Omental fat pad (tissue), 4 donors: ENCODE measurements at places on chromosomes 3 and 15. TPM values are rescaled to one million over a fixed set of nuclear protein-coding genes. Genes with fewer than 3 reads are reported as not detected.

- DNase-seq = no peak
Measured at GRCh38 chr3:100798012-100798411, 88.7 kb downstream of the TFG start.

GRCh38 chr3:5014391-5014790, 35.2 kb downstream of the BHLHE40 start:
- DNase-seq = no peak

- no peak for DNase-seq
Measured at GRCh38 chr15:57156210-57156884, 220.0 kb upstream of the CGNL1 start.

DNA sequence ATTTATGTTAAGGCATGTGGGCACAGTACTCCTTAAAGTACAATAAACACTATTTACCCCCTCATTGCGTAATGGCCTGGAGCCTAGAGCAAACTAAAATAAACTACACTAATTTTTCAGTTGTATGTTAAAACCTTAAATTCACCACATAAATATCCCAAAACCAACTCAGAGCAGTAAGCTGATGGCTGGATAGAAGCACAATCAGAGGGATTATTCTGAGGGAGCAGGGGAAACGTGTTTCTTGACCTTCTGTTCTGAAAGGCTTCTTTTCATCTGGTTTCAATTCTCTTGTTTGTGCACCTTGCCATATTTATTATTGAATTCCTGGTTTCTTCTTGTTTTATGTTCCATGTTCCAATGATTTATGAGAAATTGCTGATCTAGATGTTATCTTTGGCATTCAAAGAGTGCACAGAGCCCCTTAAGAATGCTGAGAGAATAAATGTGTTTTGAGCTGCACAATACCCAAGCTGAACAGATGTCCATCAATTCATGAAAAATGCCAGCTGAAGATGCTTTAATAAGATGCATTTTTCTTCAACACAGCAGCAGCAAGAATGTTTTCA, 29.6 kb downstream of the RPL22L1 start:
- DNase-seq = no peak

- DNase-seq = no peak
Measured at GRCh38 chr3:133328373-133328772, 71.5 kb upstream of the BFSP2 start.

DNA sequence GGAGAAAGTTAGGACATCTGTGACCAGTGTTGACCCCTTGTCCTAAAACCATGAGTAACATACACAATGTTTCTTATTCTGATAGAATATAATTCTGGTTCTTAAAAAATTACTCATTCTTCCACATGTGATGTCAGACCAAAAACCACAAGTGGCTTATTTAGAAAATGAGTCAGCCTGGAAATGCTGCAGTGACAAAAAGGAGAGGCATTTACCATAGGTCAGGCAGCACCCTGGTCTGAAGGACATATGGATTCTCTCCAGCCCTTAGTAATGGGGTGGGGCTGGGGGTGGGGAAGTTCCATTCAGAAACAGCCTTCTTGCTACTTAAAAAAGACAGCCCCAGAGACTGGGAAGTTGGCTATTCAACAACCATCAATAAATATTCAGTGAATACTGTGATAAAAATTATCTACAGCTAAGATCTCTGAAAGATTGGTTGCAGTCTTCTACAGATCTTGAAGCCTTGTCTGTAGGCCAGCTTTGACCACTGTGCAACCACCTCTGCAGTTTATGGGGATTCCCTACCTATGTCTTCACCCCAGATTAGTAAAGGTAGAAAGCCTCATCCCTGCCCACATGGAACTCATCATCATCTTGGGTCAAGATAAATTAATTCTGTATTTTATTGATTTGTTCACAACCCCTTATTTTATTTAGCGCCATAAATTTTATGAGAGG, 34.9 kb upstream of the TIMP4 start:
- no peak for DNase-seq

- no peak for DNase-seq
Measured at GRCh38 chr15:80523746-80524145, 119.6 kb downstream of the ARNT2 start.

DNA sequence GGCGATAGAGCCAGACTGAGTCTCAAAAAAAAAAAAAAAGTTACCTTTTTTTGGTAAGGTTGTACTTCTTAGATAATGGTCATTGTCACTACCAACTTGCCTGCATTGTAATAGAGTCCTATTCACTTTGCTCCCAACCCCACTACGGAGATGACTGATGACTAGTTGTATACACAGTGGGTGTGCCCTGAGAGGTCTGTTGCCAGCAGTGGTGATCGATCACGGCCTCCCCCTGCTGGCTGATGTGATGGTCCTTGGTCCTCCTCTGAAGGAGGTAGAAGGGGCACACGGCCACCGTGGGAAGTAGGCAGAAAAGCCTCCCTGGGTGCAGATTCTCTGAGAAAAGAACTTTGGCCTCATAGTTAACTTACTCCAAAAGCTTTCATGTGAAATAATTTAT, 10.7 kb downstream of the GCNT3 start:
- DNase-seq = no peak

The SCAANT1 gene
- total RNA-seq = not detected

The UCN2 gene
- not detected for total RNA-seq

The CCRL2 gene
- total RNA-seq = 12.6 TPM
